ENCODE measurements at places on chromosomes 6 and 20.

DNA sequence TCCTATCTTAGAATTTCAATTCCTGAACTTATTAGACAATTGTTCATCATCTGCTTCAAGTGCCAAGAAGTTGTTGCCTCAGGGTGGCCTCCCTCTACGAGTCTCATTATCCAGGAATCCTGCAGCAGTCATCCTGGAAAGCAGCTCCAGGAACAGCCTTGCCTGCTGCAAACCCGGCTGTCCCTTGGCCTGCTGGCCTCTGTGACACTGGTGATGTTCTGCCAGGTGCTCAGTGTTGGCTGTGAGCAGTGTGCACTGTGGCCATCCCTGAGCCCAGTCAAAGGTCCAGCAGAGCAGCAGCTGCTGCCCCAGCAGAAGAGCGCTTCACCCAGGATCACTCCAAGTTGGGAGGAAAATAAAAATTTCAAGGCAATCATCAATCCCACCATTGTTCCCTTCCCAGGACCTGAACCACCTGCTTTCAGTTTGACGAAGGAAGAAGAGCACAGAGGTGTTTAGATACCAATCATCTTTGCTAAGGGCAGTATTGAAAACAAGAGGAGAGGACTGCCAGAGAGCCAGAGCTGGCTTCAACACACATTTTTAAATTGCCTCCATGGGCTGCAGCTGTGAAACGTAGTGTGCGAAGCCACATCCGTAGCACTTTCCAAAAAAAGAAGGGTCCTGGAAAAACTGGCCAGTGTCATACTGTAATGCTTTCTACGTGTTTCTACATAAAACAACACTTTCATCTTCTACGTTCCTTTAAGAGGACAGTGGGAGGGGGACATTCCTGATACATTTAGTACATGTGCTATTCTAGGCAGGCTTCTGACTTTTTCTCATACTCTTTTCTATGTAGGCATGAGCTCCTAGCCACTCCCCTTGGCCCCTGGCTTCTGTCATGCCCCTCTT lies 7.2 kb upstream of the FAM50B start:
- no peak for DNase-seq

- DNase-seq = no peak
Observed at GRCh38 chr6:134376785-134377184, 58.9 kb upstream of the SGK1 start.

DNA sequence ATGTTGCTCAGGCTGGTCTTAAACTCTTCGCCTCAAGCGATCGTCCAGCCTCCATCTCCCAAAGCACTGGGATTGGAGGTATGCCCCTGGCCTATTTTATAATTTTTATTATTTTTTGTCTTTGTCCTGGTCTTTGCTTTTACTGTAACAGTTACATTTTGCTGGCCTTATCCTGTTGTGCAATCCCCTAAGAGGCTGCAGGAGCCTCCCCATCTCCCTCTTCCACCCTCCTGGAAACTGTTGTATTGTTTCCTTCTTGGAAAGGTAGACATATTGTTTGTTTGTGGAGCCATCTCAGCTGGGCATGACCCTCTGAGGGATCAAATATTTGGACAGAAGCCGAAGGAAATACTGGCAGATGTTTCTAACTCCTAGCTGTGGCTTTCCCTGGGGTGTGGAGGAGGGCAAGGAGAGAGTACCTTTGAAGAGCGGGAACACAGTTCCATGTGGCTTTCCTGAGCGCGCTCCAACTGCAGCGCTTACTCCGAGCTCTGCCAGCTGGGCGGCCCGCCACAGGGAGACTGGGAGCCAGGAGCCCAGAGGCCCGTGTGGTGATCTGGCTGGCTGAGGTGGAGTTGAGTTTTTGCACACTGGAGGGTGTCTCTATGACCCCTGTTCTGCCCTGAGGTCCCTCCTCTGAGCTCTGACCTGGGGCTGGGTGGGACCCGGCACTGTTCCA lies 4.9 kb downstream of the MAPK13 start:
- no peak for DNase-seq

GRCh38 chr6:139612135-139612465 lies 237.7 kb upstream of the CITED2 start:
- DNase-seq = no peak

DNA sequence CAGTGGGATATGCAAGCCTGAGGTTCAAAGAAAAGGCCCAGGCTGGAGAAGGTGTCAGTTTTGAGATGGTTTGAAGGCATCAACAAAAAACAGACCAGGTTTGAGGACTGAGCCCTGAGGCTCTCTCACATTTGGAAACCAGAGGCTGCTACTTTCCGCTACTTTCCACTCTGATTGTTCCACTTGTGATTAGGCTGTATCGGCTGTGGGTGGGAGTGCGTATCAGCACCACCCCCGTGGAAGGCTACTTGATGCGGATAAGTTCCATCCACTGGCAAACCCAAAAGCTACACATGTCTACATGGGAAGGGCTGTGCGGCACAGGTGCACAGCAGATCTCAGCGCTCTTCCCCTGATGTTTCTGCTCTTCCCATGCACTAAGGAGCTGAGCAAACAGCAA lies 198.7 kb downstream of the GMPR start:
- no peak for DNase-seq
